ENCODE measurements at places on chromosomes 5 and 9.
A peak's percentile ranks its signal among the peaks of the same experiment; 100 is the strongest.

GRCh38 chr5:72452515-72453245 lies 54.5 kb downstream of the ZNF366 start:
- no peak for DNase-seq

GRCh38 chr9:75229605-75230332 lies 141.5 kb downstream of the OSTF1 start:
- DNase-seq: no peak

DNA sequence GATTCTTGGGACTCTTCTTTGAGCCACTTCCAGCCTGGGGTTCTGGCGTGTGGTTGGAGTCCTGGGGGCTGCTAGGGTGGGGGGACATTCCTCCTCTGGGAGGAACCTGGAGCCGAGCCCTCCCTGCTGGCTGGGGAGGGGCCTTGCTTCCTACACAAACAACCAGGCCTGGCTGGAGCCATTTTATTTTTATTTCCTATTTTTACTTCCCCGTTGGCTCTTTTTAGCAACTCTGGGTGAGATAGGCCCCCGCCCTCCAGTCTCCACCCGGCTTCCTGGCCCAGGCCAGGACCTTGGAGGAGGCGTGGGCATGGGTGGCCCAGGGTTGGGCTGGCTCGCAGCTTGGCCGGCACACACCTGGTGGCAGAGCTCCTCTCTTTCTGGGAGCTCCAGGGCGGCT lies 15.1 kb downstream of the RXRA start:
- DNase-seq: no peak

- DNase-seq: no peak
Observed at GRCh38 chr9:103904242-103904641, 189.9 kb upstream of the SMC2 start.

DNA sequence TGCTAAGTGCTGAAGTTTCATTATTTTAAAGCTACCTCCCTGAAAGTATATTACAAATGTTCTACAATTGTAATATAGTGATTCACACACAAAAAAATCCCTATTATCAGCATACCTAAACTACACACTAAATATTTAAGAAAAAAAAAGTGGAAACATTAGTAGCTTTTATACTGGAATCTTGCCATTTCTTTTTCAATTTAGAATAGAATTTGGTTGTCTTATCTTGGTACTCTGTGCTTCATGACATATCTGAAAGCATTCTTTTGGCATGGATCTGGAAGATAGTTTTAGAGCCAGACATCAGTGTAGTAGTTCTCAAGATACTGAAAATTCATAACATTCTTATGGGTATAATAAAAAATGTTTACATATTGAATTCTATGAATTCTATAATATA lies 35.0 kb downstream of the SLC1A3 start:
- no peak for DNase-seq

DNA sequence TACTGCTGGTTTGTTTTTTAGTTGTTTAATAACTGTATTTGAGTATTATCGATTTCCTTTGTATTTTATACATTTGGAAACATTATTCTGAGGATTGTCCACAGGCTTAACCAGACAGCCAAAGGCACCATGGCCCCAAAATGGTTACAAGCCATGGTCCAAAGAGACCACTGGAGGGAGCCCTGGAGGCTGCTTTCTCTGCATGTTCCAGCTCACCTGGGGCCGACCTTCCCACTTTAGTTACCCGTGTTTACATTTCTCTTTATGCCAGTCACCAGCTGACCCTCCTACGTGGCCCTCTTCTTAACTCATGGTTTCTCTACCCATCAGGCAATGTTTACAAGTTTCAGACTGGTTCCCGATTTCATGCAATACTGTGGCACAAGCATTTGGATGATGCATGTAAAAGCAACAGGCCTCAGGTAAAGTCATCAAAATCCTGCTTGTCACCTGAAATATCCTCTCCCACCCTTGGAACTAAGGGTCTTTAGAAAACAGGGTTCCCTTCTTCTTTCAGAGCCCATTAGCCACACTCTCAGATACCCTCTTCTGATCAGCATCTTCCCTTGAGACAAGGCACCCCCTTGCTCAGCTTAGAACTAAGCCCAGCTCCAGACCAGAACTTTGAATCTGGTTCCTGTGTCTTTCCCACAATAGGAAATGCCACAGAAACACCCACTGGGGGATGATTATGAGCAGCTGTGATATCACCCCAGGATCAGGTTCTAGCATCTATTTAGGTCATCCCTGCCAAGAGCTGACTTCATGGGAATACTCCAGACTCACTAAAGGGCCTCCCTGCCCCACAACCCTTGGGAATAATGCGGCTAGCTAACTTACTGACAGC lies 49.9 kb upstream of the GARNL3 start:
- DNase-seq: peak; percentile 38

- DNase-seq: no peak
Observed at GRCh38 chr5:96187309-96188027, 225.8 kb upstream of the ELL2 start.

- DNase-seq: no peak
Observed at GRCh38 chr9:132366481-132366880, 11.7 kb upstream of the SETX start.

DNA sequence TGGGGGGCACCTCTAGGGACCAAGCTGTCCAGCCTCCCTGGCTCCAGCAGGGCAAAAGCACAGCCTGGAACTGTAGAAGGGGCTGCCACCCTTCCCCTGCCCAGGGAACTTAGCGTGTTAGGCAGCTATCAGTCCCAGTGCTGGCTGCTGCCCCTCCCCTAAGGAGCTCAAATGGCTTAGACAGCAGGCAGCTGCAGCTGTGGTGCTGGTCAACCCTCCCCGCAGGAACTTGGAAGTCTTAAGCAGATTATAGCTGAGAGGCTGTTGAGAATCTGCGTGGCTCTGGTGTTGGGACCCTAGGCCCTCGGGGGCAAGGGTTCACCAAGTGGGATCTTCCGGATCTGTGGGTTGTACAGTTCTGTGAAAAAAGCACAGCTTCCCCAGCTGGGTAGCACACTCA lies 536.5 kb upstream of the CDH10 start:
- DNase-seq: no peak

- DNase-seq: no peak
Observed at GRCh38 chr5:128487041-128487440, 51.0 kb downstream of the FBN2 start.

GRCh38 chr5:120457839-120458507 lies 6.1 kb upstream of the PRR16 start:
- peak; percentile 56 for DNase-seq

DNA sequence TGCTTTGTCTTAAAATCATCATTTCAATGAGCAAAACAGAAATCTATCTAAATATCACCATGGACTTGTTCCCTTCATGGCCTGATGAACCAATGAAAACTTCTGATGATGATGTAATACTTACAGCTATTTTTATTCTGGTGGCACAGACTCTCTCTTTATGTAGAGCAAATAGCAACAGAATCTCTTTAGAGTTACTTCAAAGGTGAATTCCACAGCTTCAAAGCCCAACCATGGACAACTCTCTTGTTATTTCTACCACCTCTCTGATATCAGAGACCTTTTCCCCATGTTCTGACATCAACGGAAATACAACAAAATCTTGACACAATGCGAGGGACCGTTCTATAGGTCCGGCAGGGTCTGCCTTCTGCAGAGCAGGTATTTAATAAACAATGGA lies 70.1 kb downstream of the RETREG1 start:
- DNase-seq: no peak

DNA sequence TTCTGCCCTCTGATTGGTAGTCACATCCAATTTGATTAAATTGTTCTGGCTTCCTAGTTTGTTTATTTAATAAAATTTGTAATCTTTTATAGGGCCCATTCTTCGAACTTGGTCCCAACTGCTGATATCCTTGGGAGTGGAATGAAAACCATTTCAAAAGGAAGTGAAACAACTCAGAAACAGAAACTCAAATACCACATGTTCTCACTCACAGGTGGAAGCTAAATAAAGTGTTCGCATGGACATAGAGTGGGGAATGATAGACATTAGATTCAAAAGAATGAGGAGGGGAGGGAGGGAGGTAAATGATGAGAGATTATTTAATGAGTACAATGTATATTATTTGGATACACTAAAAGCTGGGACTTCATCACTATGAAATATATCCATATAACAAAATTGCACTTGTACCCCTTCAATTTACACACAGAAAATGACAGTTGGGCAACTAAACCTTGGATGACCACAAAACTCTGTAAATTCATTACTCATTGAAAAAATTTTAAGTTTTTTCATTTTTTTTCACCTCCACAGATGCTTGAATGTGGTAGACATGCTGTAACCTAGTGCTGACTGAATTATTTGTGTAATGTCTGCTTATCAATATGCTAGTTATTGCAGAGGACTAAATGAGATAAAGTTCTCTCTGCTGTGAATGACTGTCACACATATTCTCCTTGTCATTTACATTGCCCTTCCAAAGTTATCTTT lies 16.0 kb downstream of the ATP10B start:
- DNase-seq: no peak

DNA sequence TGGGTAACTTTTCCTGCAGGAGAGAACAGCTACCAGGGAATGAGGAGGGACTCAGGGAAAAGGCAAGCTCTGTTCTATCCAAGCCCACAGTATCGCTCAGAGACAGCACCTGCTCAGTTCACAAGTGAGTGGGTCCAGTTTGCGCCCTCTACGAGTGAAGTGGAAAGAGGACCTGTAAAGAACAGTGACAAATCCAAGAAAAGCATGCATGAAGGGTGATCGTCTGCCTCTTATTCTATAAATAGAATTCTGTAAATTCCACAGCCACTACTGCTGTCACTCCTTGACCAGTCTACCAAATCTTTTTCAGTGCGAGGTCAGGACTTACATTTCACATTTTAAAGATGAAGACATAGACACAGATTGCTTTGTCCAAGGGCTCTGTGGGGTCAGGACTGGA lies 117.5 kb downstream of the ENTREP1 start:
- no peak for DNase-seq
